ENCODE measurements at places on chromosomes 2 and 18.

DNA sequence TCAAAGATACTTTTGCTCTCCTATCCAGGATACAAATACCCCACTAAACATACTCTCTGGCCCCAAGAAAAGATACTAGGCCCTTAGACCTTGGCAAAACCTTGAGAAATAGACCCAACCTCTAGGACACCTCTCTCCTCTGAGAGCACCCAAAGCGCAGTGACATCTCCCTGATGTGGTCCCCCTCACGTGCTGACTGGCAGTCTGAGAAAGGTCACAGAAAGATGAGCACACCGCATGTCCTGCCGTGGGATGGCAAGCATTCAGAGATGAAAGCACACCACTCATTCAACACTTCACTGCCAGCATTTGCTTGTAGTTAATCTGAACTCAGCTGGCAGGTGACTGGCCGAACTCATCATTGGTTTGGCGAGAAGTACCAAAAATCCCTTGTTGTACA is 6.1 kb upstream of the TBC1D8 start:
- DNase-seq = no peak

DNA sequence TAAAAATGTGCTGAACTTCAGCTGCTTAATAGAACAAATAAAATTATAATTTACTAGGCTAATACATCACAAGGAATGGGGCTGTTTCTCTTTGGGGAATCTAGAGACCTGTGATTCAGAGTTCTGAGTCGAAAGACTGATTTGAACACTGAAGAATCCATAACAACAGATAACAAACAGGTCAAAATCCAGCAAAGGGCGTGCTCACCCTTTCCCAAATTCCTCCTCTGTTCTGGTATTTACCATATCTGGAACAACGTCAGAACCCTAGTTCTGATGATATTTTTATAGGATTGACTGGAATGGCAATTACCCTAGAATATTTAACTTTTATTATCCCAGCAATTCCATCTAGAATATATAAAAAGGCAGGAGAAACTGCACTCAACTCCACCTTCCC is 66.0 kb upstream of the ITGA6 start:
- DNase-seq = no peak

DNA sequence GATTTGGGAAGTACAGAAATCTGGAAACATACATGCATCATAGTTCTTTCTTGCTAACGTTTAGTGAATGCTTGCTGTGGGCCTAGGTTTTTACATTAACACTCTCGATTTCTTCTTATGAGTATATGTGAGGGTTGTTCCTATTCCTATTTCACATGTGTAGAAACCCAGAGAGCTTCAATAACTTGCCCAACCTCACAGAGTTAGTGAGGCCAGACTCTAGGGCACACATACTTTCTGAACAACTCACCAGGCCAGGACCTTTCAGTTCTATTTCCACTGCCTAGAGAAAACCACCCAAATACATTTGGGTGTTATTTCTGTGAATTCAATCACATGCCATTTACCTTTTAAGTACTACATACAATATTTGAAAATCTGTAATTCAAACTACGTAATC is 8.2 kb upstream of the KCTD1 start:
- no peak for DNase-seq

DNA sequence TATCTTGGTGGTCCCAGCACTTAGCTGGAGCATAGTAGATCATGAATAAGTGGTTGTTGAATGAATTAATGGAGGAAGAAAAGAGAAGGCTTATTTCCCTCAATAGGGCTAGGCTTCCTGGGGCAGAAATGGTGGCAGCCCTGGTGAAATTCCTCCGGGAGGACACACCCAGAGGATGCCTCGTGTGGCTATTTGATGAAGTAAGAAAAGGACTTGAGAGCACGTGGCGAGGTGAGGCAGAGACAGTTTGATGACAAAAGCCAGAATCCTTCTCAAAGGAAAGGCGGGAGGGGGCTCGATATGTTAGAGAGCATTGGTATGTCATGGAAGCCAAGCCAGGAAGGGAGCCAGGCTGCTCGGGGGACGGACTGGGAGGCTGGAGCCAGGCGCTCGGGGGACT is 14.7 kb downstream of the FAM228A start:
- DNase-seq = no peak

DNA sequence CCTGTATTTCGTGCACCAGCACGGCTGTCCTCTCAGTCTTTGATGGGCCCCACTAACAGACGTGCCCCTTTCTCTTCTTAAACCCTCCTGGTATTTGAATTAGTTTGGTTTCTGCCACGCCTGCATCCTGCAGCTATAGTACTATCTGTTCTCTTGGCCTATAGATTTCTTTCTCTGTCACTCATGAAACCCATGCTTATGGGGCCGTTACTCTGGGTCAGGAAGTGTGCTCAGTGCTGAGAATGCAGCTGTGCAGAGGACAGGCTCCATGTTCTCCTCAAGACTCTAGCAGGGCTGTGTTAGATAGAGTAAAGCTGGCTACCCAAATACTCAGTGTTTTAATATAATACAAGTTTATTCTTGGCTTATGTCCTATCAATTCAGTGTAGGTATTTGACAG is 180.0 kb downstream of the INSIG2 start:
- no peak for DNase-seq

- DNase-seq = peak; percentile 52
Observed at GRCh38 chr18:8478166-8478967, 130.9 kb upstream of the RAB12 start.

DNA sequence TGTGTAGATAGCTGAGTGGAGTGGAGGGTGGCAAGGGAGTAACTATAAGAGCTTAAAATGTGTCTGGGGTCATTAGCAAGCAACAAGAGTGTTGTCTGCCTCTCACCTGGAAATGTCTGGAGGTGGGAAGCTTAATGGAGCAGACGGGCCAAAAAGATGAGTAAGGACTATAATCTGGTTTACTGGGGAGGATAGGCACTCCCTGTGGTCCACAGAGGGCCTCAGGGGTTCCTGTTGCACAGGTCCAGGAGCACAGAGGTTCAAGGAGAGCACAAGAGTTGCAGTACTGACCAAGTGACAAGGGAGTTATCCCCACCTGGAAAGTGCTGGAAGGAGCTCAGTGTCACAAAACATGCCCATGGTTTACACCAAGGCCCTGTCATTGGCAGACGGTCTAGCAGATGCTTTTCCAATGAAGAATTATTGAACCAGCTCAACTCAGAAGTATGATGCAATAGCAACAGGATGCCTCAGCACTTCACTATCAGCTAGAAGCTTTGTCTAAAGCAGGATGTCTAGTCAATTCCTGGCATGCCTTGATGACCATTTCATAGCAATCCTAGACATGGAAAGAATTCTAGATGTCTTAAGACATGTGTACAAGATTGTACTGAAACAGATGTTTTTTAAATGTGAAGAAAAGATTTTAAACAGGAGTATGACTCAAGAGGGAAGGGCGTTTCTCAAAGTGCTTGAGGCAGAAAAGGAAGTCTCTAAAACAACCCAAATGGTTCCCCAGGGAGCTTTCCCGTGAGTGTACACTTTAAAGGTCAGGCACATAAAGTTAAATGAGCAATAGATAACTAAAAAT is 62.9 kb upstream of the SERPINE2 start:
- DNase-seq = no peak

GRCh38 chr2:219207134-219207883 is 727 bp downstream of the ZFAND2B start:
- DNase-seq = no peak

DNA sequence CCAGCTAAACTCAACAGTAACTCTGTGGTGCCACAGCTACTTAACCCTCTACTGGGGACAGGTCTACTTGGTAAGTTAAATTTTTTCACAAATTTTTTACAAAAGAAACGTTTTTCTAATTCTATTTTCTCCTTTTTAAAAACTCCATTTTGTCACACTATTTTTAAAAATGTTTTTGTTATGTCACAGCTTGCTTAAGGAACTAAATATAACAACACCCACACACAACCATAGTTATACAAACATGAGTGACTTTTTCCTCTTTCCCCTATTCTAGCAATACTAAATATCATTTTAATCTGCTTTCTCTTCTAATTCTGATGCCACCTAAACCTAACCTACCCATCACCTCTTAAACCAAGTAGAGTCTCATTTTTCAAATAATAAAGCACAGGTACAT is 160.5 kb upstream of the EPC2 start:
- DNase-seq = no peak

- DNase-seq = no peak
Observed at GRCh38 chr2:58195662-58196061, 45.5 kb downstream of the FANCL start.

DNA sequence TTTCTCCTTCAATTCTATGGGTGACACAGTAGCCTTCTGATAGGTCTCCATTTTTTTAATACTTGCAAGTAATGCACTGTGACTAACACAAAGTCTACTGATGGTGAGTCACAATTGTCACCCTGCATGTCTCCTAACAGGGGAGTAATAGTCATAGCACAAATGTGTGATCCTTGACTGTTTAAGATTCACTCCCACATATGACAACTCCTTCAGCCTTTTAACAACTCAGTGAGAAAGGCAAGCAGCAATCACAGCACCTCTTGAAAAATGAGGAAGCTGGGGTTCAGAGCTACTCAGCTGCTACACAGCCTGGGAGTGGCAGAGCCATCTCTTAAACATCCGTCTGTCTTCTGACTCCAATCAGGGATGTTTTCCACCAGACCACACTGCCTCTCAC is 63.8 kb downstream of the EHD3 start:
- DNase-seq = peak; percentile 48

- DNase-seq = no peak
Observed at GRCh38 chr2:191048073-191048472, 34.1 kb upstream of the STAT1 start.

DNA sequence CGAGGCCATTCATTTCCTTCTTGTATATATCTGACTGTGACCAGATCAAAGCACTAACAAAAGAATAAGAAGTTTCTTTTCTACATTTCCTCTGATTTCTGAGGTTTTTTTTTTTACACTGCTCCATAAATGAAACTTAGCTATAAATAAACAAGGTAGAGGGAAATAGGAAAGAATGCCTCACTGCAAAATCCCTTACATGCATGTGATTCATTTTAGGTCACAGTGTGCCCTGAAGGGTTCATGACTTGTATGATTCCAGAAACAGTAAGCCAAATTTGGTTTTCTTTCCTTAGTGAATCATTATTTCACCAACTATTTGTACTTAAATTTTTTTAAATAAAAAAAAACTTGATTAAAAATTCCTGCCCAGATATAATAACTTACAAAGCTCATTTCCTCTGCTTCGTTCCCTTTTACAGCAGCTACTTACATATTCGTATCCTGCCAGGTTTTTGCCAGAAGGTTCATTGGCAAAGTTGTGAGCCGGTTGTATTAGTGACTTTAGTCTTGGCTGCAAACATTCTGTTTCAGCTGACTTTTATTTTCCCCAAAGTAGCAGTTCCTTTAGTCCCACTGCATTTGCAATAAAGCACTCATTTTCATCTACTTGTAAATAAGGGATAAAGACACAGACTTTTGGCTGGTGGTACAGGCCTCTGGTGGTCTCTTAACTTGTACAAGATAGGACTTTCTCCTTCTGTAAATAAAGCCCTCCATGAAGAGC is 58.6 kb downstream of the LRP2 start:
- no peak for DNase-seq

GRCh38 chr18:63963615-63964256 is 6.1 kb upstream of the SERPINB8 start:
- peak; percentile 47 for DNase-seq

DNA sequence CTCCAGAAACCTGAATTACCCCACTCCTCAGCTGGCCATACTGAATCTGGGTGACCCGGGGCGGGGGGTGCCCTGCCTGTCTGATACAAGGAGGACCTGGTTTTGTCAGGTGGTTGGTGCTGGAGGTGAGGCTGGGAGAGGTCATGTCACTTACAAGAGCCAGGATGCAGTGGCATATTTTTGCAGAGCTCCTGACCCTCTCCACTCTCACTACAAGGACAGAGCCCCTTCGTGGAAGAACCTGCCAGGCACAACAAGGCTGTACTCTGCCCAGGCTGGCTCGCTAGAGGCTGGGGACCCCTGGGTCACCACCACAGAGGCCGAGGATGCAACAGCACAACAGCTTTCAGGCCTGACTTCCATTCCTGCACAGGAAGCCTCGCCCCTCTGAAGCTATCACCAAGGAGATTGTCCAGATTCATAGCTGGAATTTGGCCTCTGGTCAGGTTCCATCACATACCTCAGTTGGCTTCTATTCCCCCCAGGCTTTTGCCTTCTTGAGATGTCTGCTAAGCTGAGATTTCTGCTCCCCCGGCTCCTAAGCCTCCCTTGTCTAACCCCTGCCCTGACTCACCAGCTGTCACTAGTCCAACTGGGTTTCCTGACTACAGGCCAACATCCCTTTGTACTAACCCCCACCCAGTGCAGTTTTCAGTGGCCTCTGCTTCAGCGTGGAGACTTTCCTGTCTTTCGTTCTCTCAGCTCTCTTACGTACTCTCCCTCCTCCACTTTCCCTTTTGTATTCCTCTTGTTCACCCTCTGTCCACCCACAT is 132.5 kb upstream of the EPAS1 start:
- no peak for DNase-seq

DNA sequence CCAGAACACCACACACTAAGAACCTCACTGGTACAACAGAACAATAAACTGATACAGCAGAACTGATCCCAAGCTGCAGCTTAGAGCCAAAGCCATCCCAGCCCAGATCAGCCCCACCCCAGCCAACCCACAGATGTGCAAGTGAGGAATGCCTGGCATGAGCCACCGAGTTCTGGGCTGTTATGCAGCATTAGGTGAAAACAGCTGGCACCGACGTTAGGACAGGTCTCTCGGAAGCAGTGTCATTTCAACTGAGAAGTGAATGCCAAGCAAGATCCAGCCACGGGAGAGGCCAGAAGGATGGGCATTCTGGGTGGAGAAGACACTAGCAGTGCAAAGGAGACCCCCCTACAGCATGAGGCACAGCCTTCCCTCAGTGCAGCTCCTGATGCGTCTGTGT is 38.9 kb downstream of the ADCY3 start:
- DNase-seq = no peak

DNA sequence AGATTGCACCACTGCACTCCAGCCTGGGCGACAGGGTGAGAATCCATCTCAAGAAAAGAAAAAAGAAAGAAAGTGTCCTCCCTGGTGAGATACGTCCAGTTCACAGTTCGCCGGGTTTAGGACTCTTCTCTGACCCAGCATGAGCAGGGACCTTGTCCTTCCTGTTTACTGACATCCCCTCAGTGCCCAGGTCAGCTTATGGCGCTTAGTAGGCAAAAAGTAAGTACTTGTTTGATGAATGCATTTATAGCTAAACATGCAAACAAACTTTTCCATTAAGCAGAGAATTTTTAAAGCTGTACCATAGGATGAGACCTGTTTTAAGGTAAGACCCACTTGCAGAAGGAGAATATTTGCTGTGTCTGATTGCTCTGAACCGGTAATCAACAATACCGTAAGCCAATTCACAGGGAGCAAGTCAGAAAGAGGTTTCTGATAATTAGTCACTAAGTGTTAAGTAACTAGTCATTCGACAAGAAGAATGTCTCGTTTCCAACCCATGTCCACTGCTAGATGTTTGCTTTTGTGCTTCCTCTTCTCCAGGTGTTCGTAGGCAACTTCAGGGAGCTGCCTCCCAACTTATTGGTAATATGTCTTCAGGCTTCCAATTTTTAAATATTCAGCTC is 40.0 kb downstream of the MOGAT1 start:
- no peak for DNase-seq

GRCh38 chr2:10919771-10920621 is 8.3 kb downstream of the KCNF1 start:
- no peak for DNase-seq

GRCh38 chr2:215376103-215376780 is 59.6 kb downstream of the FN1 start:
- no peak for DNase-seq

Measured in KBM-7 (cell line).